ENCODE measurements at places on chromosomes 6 and 20.

DNA sequence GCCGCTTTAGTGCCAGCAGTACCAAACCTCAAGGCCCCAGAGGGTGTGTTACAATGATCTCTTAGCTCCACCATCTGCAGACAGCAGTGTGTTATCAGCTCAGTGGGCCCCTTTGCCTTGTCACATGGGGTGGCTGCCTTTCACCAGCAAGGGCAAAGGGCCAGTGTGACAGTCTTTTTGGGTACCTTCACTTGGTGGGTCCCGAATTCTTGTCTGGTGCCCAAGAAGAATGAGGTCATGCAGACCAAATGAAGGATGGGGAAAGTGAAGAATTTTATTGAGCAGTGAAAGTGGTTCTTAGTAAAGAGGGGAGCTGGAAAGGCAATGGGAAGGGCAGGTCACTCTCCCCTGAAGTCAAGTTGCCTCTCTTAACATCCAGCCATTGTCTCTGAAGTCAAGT lies 2.9 kb upstream of the SMIM28 start:
- DNase-seq = no peak

DNA sequence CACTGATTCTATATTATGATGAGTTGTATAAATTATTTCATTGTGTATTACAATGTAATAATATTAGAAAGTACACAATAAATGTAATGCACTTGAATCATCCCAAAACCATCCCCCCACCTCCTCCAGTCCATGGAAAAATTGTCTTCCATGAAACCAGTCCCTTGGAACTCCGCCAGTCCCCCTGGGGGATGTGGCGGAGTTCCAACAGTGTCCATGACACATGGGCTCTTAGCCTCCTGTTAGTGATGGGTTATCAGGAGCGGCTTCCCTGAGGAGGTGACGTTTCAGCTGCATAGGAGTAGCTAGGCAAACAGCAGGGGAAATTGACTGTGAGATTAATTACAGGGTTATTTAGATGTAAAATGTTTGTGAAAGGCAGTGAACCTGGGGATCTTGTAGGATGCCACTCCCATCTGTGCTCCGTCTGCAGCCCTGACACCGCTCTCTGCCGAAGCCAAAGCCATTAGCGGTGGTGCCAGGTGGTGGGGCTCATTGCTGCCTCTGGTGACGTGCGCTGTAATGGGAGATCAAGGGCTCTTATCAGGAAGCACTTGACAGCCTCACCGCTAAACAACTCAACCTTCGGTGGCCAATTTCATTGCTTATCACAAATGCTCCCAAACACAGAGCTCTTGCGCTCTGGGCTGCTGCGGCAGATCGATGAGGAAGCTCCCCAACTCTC lies 81.6 kb upstream of the MC3R start:
- no peak for DNase-seq

DNA sequence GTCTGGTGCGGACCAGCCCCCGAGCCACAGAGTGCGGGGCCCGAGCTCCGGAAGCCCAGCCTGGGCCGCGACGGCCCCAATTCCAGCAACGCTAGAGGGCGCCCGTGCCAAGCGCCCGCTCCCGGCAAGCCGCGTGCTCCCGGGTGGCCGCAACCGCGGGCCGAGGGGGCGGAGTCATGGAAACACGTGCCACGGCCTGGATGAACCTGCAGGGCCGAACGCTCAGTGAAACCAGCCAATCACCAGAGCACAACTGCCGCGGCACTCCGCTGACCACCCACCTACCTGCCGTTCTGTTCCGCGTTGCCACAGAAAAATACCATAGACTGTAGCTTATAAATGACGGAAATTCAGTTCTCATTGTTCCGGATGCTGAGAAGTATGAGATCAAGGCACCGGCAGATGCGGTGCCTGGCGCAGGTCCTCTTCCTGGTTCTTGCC lies 85.7 kb upstream of the FOXC1 start:
- peak; percentile 43 for DNase-seq

DNA sequence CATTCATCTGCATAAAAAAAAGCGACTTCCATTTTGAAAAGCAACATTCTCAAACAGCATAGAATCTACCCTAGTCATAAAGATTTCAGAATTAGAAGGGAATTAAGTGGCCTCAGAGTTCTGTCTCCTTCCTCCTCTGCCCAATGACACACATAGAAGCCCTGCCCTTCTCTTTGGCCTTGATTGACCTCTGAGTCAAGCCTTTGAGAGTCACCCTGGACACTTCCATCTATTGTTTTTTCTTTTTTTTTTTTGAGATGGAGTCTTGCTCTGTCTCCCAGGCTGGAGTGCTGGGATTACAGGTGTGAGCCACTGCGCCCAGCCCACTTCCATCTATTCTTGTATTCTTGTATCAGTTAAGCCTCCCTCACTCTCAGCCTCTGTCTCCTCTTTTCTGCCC lies 44.8 kb upstream of the CTNNBL1 start:
- DNase-seq = no peak

GRCh38 chr6:89862273-89862672 lies 32.0 kb upstream of the GJA10 start:
- no peak for DNase-seq

DNA sequence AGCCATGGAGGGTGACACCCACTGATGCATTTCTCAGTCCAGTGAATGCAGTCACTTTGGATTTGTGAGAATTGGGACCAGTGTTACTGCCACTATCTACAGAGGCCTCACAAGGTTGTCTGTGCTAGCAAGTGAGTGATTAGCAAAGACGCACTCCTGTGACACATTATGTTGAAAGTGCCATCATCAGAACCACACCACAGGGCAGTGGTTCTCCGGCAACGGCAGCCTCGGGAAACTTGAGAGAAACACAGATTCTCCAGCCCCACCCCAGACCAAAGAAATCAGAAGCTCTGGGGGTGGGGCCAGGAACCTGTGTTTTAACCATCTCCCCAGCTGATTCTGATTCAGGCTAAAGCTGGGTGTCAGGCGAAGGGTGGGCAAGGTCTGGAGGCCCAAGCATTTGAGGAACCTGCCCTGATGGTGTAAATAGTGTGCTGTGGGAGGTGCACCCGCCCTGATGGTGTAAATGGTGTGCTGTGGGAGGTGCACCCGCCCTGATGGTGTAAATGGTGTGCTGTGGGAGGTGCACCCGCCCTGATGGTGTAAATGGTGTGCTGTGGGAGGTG lies 39.9 kb downstream of the TMEM242 start:
- DNase-seq = no peak

- DNase-seq = no peak
Measured at GRCh38 chr6:98581705-98582104, 252.7 kb upstream of the POU3F2 start.

DNA sequence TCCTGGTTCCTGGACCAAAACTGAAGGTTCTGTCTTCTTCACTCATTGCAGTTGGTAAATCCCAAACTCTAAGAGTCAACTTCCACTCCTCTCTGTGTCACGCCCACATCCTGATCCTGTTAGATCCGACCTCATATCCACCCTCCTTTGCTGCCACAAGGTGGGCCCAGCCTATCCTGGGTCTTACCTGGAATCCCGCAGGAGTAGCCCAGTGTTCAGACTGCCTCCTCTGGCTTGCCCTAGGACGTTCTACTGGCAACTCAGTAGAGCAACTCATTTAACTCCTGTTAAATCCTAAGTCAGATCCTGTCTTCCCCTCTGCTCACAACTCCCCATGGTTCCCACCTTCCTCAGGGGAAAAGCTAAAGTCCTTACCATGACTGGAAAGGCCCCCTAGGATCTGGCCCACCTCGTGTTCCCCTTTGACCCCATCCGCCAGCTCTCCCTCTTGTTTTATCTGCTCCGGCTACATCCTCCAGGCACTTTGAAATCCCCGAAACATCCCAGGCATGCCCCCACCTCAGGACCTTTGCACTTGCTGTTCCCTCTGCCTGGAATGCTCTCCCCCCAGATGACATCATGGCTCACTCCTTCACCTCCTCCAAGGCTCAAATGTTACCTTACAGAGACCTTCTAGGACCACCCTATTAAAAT lies 43.9 kb downstream of the TFEB start:
- no peak for DNase-seq

DNA sequence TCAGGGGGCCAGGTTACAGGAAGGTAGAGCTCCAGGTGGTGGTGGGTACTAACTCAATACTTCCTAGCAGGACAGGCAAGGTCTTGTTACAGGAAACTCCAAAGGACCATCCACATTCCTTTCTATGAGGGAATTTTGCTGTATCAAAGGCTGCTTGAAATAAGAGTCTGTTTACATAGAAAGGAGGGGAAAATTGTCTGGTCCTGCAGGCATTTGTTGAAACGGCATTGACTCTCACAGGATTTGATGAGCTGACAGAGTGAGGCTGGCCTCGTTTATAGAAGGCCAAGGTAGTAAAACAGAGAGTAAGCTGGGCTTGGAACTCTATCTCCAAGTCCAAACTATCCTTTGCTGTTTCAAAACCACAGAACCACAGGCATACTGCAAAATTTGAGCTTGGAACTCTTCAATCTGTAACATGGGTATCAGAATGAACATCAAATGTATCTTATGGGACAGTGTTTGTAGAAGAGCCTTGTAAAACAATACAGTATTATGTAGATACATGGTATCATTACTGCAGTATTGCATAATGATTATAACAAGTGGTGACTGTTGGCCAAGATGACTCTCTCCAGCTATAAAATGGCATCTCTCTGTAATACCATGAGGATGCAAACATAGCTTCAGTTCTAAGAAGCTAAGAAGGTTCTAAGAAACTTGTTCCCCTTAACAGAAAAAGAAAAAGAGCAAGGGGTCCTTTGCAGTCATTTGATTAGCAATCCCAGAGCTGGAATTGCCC lies 61.5 kb downstream of the TRAM2 start:
- DNase-seq = no peak

DNA sequence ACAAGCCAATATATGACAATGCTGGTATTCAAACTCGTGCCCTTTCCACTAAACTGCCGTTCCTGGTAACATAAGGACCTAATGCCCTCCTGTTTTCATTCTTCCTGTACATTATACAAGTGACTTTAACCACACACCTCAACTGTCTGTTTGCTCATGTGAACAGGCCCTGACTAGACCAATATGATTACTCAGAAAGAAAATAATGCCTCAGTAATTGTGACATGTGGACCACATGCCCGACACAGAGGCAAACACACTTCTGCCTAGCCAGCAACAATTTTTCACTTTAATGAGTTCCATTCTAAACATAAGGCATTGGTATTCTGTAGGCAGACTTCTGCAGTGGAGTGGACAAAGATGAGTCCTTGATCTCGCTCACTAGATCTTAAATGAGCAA lies 30.0 kb downstream of the SLC22A16 start:
- DNase-seq = no peak

- no peak for DNase-seq
Measured at GRCh38 chr20:57004416-57004815, 262.0 kb downstream of the BMP7 start.

DNA sequence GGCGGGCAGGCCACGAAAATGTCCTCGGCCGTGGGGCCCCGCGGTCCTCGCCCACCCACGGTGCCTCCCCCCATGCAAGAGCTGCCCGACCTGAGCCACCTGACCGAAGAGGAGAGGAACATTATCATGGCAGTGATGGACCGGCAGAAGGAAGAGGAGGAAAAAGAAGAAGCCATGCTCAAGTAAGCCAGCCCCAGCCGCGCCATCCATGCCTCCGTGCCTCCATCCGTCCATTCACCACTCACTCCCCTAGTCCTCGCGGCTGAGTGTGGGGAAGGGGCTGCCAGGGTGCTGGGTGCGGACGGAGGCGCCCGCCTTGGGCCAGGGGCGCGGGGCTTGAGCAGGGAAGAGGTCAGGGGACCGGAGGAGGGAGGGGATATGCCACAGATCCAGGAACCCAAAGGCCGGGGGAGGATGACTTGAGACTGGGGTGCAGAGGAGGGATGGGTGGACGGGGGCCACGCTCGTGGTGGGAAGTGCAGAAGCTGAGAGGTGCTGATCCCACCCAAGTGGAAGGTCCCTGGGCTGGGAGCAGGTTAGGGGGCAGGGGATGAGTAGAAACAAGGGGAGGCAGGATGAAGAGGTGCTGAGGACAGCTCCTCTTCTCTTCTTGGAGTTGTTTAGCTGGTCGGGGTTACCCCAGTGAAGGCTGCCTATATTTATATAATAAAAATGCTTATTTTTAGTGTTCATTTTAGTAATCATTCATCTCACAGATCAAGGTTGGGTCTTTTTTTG lies 825 bp downstream of the RIMS1 start:
- DNase-seq = no peak

GRCh38 chr20:805713-806112 lies 27.8 kb upstream of the FAM110A start:
- no peak for DNase-seq

- no peak for DNase-seq
Measured at GRCh38 chr20:5660346-5660745, 89.9 kb upstream of the SHLD1 start.

GRCh38 chr6:90691823-90692222 lies 105.0 kb upstream of the MAP3K7 start:
- no peak for DNase-seq

DNA sequence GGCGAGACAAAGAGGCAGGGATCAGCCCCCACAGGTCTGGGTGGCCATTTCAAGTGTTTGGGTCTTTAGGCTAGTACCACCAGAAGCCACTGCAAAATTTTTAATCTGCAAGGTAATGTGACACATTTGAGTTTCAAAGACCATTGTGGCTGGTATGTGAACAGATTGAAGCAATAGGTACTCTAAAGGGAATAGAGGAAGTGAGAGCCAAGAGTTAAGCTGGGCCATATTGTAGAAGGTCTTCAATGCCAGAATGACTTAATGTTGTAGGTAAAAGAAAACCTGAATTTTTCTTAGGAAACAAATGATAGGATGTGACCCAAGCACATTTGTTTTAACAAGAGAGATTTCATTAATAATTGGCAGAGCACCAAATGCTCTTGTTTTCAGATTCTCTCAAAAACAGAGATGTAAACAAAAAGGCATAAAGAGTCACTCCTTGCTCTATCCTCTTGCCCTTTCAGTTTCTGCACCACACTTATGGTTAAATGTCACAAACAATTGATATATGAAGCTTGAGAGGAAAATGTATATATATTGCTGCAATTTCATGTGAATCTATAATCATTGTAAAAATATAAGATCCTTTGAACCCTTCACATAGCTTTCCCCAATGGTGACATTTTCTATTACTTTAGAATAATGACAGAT lies 307.1 kb upstream of the PLN start:
- DNase-seq = no peak

- no peak for DNase-seq
Measured at GRCh38 chr6:106849676-106850332, 124.7 kb downstream of the CD24 start.

GRCh38 chr6:84242265-84242664 lies 14.8 kb upstream of the CEP162 start:
- no peak for DNase-seq

GRCh38 chr6:113701552-113702254 lies 155.4 kb upstream of the MARCKS start:
- DNase-seq = no peak

GRCh38 chr6:124962639-124963415 lies 590 bp downstream of the RNF217 start:
- DNase-seq = peak; percentile 35

GRCh38 chr6:25458485-25458884 lies 179.3 kb downstream of the CARMIL1 start:
- DNase-seq = no peak

- no peak for DNase-seq
Measured at GRCh38 chr6:44428682-44429081, 41.2 kb downstream of the CDC5L start.

DNA sequence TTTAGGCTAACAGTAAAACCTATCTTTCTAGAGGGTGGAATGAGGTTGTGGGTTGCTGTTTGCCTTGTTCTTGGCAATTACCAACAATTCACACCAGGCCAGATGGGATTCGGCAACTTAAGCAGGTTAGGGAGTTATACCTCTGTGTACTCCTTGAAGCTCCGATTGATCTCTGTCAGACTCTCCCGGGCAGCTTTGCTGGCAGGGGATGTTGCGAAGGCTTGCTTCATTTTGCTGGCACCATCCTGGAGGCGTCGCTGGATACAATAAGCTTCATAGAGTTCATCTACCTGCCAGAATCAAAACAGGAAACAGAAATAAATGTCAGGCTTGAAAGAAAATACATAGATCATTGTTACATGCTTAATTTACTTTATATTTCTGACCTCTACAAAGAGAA lies 66.4 kb upstream of the ARMH2 start:
- DNase-seq = no peak
